ENCODE measurements at places on chromosomes 16 and 17. TPM values are rescaled to one million over a fixed set of nuclear protein-coding genes. Genes with fewer than 3 reads are reported as not detected.

Gene CD79B
- 0.51 TPM for total RNA-seq

Gene SLFN12
- 42.9 TPM for total RNA-seq

Gene TP53TG3B
- not detected for total RNA-seq

- no peak for DNase-seq
These were observed 12.0 kb downstream of the SP2 start for GRCh38 chr17:47907932-47908562.

GRCh38 chr16:56866955-56867830 lies 2.2 kb downstream of the SLC12A3 start:
- peak; percentile 48 for DNase-seq

DNA sequence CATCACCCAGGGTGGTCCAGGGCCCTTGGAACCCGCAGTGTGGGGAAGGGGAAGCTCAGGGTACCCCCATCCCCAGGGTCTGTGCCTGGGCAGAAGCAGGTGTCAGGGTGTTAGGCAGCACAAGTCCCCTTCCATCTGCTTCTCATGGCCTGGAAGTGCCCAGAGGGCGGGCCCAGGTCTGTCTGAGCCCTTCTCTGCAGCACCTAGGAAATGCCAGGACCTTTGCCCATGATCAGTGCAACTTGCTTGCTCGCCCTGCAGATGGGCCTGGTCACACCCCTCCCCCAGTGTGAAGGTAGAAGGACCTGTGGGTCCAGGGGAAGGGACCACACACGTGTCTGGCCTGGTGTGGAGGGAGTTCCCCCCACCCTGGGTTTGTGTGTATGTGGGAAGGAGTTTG lies 157.5 kb upstream of the CDC42EP4 start:
- no peak for DNase-seq

DNA sequence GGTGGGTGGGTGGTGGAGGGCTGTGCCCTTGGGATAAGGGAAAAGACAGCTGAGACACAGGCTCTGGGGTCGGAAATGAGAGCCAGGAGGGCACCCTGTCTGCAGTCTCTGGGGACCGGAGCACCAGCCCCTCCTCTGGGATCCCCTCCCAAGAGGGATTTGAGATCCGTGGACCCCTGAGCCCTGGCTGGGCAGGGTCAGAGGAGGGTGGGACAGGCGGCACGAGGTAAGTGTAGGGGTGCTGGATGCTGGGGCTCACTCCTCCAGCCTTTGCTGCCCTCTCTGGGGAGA lies 425 bp downstream of the SGSH start:
- no peak for DNase-seq

- no peak for DNase-seq
These were observed 8.7 kb upstream of the TMEM170A start for GRCh38 chr16:75472908-75473877.

DNA sequence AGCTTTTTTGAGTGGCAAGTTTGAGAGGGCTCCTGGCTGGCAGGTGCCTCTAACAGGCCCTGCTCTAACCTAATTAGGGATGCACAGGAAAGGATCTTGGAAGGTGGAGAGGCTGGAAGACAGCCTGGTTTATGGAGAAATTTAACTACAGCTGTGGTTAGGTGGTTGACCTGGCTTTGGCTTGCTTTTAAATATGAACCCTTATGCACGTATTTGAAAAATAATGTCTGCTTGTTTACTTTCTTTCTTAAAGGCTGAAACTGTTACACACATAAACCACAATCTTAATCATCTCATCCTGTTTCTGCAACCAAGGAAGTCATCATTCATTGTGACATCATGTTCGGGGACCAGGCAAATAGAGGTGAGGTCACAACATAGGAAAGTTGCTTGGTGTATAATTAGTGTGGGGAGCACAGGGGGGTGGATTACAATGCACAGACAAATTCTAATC lies 23.1 kb upstream of the DHRS13 start:
- DNase-seq, result no peak

DNA sequence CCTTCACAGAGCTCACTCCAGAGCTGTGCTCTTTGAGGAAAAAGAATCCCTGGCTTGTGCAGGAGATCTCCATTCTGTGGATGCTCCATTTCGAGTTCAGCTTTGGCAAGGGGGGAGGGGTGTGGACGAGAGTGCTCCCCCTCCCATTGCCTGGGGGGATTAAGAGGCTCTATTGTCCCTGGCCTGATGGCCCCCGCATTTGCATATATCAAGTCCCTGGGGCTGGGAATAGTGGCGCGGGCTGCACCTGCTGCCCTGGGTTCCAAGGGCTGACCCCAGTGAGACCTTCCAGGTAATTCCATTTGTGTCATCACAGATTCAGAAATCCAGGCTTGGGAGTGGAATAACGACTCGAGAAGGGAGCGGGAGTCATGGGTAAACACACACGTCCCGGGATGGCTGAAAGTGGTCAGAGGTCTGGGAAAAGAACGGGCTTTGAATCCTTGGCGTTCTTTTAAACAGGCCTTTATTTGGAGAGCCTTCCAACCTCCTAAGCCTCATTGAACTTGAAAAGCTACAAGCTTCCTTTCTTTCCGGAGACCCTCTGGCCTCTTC lies 479.3 kb downstream of the HS3ST3B1 start:
- DNase-seq, result no peak

- no peak for DNase-seq
These were observed 24.7 kb downstream of the HS3ST2 start for GRCh38 chr16:22838681-22839080.

DNA sequence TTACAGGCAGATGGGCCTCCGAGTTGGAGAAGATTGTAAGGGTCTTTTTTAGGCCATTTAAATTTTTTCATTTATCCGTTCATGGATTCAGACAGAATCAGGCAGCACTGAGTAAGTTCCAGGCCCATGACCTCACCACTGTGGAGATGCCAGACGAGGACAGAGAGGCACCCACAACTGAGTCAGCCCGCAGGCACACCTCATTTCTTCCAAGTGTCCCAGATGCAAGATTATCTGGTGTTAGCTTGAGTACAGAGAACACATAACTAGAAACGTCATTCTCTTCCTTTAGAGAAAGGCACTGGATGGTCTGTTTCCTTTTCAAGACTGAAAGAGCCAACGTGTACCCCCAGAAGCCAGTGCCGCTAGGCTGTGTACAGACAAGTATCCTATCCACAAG lies 16.9 kb downstream of the CLEC16A start:
- DNase-seq, result no peak

DNA sequence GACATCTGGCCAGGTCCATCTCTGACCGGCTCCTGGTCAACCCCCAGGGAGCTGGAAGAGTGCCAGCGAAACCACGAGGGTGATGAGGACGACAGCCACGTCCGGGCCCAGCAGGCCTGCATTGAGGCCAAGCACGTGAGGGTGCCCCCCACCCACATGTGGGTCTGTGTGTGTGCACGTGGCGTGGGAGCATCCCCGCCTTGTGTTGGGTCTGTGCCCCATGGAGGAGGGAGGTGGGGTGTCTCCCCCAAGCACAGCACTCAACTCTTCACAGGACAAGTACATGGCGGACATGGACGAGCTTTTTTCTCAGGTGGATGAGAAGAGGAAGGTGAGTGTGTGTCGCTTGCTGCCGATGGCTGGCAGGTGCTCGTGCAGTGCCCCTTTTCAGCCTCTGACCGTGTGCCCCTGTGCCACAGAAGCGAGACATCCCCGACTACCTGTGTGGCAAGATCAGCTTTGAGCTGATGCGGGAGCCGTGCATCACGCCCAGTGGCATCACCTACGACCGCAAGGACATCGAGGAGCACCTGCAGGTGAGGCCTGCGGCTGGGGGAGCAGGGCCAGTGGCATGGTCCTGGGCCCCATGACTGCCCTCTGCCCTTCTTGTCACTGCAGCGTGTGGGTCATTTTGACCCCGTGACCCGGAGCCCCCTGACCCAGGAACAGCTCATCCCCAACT lies 1.7 kb downstream of the STUB1 start:
- no peak for DNase-seq

- no peak for DNase-seq
These were observed 15.1 kb downstream of the FAM117A start for GRCh38 chr17:49748791-49749190.

- peak; percentile 95 for DNase-seq
These were observed 13.4 kb downstream of the HSPB9 start for GRCh38 chr17:42135664-42136653.

GRCh38 chr16:15741207-15741871 lies 91.3 kb downstream of the NDE1 start:
- DNase-seq, result no peak

GRCh38 chr16:67766291-67766690 lies 40.1 kb downstream of the RANBP10 start:
- DNase-seq, result no peak
